Right cardiac atrium (tissue), 5 donors: ENCODE measurements at places on chromosomes 1 and 21. TPM values are rescaled to one million over a fixed set of nuclear protein-coding genes. Genes with fewer than 3 reads are reported as not detected.

The HENMT1 gene
- 1.7 TPM for polyA plus RNA-seq

The RBBP4 gene
- 52.7 TPM for polyA plus RNA-seq

The OR2L5 gene
- not detected for polyA plus RNA-seq

The ACTRT2 gene
- not detected for polyA plus RNA-seq

The RABGGTB gene
- 50.0 TPM for polyA plus RNA-seq

The RGS8 gene
- 0.02 TPM for polyA plus RNA-seq

The FTCD gene
- 1.00 TPM for polyA plus RNA-seq
